ENCODE measurements at places on chromosomes 3 and 15. TPM values are rescaled to one million over a fixed set of nuclear protein-coding genes. Genes with fewer than 3 reads are reported as not detected.

GRCh38 chr3:186075489-186075888 lies 33.4 kb downstream of the ETV5 start:
- no peak for DNase-seq

DNA sequence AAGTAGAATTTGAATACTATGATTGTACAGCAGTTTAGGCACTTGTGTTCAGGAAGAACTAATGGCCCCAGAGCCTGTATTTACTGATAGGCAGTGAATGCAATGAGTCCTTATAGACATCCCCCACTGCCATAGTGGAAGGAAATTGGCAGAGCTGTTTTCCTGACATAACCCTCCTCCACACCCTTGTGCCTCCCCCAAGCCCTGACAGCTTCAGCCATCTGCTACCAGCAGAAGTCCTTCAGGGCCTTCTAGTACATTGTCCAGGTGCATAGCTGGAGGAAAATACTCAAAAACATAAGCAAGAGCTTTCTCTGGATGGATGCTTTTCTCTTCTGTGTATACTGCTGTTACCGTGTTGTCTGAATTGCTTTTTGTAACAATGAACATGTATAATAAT lies 20.6 kb downstream of the ARHGAP31 start:
- no peak for DNase-seq

- peak; percentile 10 for DNase-seq
Measured at GRCh38 chr15:38414357-38414756, 39.6 kb upstream of the FAM98B start.

DNA sequence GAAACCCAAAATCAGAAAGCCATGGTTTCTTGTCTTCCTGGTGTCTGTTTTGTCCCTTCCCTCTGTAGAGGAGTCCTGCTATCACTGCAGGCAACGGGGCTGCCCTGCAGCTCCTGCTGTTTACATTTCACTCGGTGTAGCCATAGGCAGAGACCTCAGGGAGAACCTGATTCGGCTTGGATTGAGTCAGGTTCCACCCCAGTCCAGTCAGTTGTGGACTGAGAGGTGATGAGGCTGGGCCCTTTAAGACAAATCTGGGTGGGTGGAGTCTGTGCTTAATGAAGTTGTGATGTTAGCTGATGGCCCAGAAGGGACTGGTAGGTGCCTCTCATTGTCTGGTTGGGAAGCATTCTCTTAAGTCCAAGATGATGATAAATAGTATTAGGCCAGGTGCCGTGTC lies 35.7 kb downstream of the FLNB start:
- DNase-seq: no peak

DNA sequence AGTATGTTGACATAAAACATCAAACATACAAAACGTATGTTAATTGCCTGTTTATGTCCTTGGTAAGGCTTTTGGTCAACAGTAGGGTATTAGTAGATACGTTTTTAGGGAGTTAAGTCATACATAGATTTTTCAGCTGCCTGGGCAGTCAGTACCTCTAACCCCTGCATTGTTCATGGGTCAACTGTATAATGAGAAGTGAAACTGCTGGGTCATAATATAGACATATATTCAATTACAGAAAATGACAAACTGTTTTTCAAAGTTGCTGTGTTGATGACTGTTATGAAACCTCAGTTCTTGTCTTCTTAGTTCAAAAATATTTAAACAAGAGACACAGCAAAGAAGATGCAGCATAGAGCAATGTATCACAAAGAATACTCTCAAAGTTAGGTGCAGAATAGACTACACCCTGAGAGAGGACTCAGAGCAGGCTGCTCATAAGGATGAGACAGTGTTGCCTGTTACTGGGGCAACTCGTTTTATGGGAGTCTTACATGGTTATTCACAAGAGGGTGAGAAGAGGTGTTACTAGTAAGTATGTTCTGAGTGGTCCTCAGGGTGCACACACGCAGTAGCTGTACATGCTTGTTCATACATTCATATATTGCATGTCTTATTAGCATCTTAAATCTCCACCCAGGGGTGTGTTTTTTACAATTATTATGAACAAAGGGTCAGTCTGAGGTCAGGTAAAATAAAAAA lies 53.1 kb upstream of the ADAMTS17 start:
- DNase-seq: no peak

GRCh38 chr3:89702404-89702803 lies 595.0 kb downstream of the EPHA3 start:
- DNase-seq: no peak

The FSIP1 gene
- 0.63 TPM for total RNA-seq

The MUSTN1 gene
- not detected for total RNA-seq

The GNAT1 gene
- total RNA-seq: under 0.01 TPM
